ENCODE measurements at places on chromosomes 1 and 21.
A peak's percentile ranks its signal among the peaks of the same experiment; 100 is the strongest.

DNA sequence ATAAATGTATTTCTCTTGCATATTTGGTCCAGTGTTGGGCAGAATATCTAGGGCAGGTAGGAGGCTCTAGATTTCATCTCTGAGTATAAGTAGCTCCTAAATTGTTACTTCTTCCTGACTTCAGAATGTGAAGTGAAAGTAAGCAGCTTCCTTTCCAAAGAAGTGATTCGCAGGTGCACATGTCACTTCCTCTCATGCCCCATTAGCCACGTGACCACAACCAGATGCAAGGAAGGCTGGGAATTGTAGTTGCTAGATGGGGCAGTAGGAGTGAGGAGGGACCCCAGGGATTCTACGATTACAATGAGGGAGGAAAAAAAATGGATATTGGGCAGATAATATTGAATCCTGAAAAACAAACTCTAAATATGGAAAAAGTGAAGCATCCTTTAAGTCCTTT is 113.2 kb upstream of the CYYR1 start:
- DNase-seq = peak; percentile 2

GRCh38 chr21:46020581-46020980 is 39.0 kb downstream of the COL6A1 start:
- DNase-seq = no peak

DNA sequence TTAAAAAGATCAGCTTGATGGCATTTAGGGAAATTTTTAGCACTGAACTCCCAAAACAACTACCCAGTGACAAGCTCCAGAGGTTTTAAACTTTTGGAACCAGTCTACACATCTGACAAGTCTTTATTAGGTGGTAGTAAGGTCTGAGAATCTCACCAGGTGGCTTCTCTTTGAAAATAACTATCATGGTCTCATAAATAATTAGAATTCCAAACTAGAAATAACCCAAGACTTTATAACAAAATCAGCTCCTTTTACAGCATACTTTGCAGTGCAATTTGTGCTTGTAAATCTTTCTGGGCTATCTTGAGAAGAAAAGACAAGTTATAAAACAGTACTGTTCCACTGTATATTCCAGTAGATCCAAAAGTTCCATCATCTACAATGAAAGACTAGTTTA is 108.7 kb downstream of the LTN1 start:
- peak; percentile 1 for DNase-seq

GRCh38 chr1:191971447-191971846 is 186.8 kb upstream of the RGS18 start:
- no peak for DNase-seq

DNA sequence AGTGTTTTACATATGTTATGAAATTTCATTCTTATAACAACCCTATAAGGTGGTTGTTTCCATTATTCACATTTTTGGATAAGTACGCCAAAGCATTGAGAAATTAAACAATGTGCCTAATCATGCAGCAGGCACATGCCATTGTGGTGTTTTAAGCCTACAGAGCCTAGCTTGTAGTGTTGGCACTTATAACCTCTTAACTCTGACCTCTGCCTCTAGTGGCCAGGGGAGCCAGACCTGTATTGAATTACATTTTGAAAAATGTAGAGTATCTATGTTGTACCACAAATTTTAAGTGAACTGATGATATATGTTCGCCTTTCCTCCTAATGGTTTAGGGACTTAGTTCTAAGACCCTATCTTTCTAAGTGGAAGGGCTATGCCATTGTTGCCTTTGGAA is 61.0 kb downstream of the KCNK2 start:
- DNase-seq = no peak

DNA sequence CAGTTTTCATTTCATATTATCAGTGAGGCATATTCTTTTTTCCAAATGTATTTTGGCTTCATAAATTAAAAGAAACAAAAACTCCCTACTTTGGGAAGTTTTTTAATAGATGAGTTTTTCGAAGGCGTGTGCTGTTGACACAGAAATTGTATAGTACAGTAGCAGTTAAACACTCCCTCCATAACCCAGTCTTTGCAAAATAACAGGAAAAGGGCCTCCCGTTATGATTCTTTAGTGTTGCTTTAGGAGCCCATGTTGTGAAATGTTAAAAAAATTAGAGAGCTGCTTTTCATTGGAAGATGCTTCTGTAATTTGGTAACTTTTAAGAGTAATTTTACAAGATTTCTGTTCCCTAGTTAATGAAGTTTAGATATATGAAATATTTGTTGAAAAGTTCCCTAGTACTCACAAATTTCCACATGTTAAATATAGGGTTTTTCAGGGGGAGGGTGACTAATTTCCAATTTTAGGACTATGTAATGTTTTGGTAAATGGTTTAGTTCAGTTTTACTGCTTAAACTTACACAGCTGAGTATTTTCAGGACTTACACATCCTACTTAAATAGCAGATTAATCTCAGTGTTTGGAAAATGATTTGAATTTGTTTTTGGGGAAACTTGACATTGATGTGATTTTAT is 2.0 kb downstream of the CAMSAP2 start:
- no peak for DNase-seq

- DNase-seq = no peak
Measured at GRCh38 chr1:4656533-4657140, 2.2 kb downstream of the AJAP1 start.

All from muscle of arm (tissue), 14 donors.